ENCODE measurements at places on chromosomes 3 and 15.

DNA sequence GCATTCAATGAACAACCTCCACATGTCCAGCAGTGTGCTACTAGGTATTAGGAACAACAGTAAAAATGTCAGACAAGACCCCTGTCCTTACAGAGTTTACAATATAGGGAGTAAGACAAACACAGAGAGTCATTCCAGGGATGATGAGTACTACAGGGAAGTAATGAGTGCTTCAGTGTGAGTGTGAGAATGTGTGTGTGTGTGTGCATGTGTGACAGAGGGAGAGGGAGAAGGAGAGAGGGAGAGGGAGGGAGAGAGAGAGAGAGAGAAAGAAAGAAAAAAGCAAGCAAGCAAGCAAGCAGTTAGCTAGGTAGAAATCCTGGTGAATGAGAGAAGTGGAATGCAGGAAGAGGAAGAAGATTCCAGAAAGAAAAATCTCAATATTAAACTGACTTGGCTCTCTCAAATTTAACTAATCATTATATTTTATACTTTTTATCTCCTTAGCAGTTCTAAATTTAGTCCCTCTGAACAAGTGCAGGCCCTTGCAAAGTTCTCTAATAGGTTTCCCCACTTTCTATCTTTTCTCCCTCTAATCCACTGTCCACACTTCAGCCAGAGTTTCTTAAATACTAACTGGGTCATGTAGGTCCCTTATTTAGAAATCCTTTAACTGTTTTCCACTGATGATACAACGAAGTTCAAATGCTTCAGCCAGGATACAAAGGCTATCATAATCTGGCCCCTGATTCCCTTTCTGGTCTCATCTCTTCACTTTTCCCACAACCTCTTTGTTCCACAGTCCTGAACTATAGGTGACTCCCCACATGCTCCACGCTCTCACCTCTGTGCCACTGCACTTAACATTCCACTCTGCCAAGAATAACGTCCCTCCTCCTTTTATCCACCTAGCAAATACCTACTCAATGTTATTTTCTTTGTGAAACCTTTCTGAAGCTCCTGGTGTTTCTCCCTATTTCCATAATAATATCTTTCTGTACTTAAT lies 10.3 kb downstream of the DCBLD2 start:
- no peak for DNase-seq

- no peak for DNase-seq
Observed at GRCh38 chr15:88835646-88836045, 32.4 kb downstream of the ACAN start.

GRCh38 chr15:82946155-82946701 lies 6.3 kb downstream of the HOMER2 start:
- DNase-seq, result no peak

DNA sequence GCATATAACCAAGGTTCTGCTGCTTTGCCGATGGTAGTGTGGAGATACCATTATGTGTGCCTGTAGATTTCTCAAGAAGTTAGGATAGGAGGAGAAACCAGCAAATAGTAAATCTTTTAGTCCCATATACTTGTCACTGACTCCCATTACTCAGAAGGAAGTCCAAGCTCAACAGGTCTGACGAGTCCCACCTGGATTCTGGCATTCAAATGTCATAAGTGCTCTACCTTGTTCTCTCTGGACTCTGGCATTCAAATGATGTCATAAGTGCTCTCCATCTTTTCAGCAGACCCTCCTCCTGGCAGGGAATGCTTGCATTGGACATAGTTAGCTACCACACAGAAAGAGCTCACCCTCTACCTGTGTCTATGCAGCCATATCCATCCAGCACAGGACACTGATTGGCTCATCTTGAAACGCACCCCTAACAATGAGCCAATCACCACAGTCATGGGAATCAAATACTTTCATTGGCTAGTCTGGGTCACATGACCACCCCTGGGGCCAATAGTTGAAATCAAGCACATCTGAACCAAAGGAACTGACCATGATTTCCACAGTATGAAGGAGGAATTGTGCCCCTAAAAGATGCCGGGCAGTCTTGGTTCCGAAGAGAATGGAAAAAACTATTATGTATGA lies 205.0 kb upstream of the ADAMTS9 start:
- no peak for DNase-seq

DNA sequence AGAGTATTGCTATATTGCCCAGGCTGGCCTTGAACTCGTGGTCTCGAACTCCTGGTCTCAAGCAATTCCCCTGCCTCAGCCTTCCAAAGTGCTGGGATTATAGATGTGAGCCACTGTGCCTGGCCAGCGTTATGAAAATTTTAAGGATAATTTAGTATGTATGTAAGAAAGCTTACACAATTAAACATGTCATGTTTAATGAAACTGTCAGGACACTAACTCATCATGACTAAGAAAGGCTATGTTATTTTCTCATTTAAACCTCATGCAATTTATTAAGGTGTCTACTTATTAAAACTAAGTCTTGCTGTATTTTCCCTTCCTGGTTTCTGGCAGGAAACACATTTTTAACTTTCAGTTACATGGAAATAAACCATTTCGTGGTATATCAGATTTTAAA lies 106.8 kb upstream of the ATP10A start:
- DNase-seq, result no peak

DNA sequence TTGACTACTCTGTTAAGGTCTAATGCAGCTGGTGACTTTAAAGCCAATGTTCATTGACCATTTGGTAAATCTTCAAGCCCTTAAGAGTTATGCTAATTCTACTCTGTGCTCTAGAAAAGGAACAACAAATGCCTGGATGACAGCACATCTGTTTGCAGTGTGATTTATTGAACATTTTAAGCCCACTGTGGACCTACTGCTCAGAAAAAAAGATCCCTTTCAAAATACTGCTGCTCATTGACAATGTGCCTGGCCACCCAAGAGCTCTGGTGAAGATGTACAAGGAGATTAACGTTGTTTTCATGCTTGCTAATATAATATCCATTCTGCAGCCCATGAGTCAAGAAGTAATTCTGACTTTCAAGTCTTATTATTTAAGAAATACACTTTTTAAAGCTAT lies 110.8 kb downstream of the TBC1D5 start:
- DNase-seq, result no peak

DNA sequence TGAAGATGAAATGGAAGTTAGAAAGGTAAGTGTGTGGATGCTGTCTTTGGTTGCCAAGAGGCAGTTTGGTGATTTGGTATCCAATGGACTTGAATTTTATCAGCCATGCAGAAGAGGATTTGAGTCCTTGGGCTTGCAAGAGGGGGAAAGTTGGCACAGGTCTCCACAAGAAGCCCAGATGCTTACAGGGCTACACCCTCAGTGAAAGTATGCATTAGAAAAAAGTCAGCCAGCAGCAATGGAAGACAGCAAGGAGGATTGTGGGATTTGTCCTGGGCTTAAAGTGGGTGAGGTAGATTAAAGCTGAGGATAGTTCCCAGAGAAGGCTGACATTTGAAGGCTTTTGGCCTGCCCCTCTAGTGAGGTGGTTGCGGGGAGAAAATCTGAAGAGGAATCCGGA lies 17.0 kb downstream of the ZNF660 start:
- DNase-seq, result no peak

DNA sequence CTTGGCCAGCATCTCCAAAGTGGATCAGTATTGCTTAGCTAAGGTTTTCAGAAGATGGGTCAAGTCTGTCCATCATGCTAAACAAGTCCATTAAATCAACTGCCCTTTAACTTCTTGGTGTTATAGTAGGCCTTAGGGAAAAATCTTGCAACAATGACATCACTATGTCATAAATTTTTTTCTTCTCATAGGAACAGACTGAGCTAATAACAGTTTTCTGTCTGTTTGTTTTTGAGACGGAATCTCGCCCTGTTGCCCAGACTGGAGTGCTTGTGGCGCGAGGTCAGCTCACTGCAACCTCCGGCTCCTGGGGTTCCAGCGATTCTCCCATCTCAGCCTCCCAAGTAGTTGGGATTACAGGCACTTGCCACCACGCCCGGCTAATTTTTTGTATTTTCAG lies 94.2 kb downstream of the EFL1 start:
- DNase-seq, result no peak

DNA sequence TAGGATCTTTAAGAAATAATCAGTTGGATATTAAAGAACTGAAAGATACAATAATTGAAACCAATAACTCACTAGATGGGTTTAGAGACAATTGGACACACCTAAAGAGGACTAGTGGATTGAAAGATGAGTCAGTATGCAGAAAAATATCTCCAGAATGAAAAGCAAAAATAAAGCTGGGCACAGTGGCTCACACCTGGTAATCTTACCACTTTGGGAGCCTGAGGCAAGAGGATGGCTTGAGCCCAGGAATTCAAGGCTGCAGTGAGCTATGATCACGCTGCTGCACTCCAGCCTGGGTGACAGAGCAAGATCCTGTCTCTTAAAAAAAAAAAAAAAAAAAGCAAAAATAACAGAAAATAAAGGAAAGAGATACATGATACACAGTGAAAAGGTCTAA lies 37.4 kb upstream of the CCDC174 start:
- DNase-seq, result no peak

GRCh38 chr3:171159024-171159821 lies 132.7 kb upstream of the SLC2A2 start:
- DNase-seq, result no peak

DNA sequence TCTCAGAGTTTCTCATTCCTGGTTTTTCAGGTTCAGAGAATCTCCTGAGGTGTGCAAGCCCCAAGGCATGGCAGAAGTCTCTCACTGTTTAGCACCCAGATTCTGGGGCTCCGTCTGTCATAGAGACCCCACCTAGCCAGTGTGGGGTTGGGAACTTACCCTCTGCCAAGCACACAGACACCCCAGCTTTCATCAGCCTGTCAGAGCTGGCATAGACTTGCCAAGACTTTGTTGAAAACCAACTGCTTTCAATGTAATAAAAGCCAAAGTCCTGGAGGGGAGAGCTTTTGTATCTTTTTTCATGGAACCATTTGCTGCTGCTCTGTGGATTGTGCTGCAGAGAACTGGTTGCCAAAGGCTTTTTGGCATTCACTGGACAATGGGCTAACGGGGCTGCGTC lies 341.4 kb upstream of the TRIM42 start:
- no peak for DNase-seq

GRCh38 chr3:110174908-110175307 lies 837.6 kb upstream of the DPPA4 start:
- DNase-seq, result no peak

- DNase-seq, result peak; percentile 13
Observed at GRCh38 chr3:70120357-70120966, 120.9 kb downstream of the SAMMSON start.

DNA sequence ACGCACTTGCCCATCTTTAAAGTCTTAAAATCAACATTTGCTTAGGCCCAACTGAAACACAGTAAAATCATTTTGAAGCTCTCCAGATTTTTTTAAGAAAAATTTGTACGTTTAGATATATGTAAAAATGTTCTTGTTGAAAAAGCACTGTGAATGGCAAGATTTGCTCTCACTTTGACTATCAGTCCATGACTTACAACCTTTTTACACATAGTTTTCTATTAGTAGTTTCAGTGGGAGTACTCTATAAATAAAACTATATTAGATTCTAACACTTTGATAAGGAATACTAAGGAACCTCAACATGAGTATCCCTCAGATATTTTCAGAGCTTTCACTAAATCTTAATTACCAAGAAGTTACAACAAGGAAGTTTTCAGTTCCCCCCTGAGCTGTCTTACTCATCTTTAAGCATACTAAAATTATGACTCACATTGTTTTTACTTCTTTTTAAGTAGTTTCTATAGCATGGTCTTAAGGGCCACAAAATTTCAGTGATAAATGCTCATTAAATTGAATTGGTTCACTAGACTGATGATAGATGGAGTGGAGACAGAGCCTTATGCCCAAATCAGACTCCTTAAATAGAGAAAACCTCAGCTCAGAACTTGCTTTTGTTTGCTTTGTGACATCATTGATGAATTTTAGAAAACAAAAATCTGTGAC lies 31.6 kb upstream of the RAP2B start:
- no peak for DNase-seq

Data from bone marrow (tissue), 2 donors.